Amniotic epithelial cell (primary cell): ENCODE measurements at places on chromosomes 16 and 17.

- DNase-seq = no peak
Measured at GRCh38 chr17:81028506-81028858, 6.5 kb upstream of the BAIAP2 start.

DNA sequence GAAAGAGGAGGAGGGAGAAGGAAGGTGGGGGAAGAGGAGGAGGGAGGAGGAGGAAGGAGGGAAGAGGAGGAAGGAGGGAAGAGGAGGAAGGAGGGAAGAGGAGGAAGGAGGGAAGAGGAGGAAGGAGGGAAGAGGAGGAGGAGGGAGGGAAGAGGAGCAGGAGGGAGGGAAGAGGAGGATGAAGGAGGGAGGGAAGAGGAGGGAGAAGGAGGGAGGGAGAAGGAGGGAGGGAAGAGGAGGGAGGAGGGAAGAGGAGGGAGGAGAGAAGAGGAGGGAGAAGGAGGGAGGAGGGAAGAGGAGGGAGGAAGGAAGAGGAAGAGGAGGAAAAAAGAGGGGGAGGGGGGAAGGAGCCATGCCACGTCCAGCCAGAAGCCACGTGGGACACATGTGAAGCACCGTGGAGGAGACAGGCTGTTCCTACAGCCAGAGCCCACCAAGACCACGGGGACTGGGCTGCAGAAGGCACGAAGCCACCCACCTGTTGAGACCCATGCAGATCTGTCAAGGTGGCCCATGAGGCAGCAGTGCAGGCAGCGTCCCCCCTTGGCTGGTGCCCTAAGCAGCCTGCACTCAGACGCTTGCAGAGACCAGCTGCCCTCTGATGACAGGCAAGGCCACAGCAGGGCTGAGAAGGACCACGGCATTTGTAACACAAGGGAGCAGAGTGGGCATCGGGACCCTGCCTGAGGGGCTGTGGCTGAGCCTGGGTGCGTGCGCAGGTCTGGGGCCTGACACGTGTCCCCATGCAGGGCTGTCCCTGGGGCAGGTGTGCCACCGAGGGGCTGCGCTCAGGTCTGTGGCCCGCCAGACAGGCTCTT is 10.3 kb downstream of the NDUFAF8 start:
- DNase-seq = no peak

- DNase-seq = no peak
Measured at GRCh38 chr17:76404976-76405563, 20.7 kb downstream of the SPHK1 start.

GRCh38 chr16:54503011-54503855 is 216.6 kb upstream of the IRX3 start:
- DNase-seq = no peak

- peak; percentile 57 for DNase-seq
Measured at GRCh38 chr16:57999366-57999970, 1.0 kb downstream of the ZNF319 start.

- DNase-seq = peak; percentile 30
Measured at GRCh38 chr16:48526058-48526957, 83.7 kb downstream of the N4BP1 start.

DNA sequence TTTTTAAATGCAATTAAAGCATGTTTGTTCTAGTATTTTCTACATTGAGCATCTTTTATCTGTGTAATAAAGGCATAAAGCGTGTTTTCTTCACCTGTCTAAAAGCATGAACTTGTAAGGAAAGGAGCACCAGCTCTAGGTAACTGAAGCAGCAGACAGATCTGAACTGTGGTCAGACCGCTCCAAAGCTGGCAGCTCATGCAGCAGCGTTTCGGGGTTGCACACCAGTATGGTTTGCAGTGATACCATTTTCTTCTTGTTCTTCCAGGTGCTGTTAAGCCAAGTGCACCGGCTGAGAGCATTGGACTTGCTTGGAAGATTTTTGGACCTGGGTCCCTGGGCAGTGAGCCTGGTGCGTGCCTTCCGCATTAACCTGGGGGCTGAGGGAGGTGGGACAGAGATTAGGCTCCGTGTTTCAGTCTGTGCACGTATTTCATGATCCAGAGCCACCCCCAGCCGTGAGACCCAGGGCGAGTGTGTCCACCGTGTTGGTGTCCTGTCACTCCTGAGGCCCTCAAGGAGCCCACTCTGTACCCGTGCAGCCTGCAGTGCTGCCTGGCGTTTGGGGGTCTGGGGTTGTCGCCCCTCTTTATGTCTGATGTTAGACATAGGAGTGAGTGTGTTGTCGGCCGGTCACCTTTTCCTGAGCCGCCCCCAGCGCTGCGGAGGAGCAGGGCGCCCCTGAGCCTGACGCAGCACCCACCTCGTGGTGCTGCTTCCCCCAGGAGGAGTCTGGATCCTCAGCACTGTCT is 136.3 kb upstream of the CHMP6 start:
- no peak for DNase-seq

GRCh38 chr16:74709441-74709877 is 8.8 kb upstream of the MLKL start:
- peak; percentile 72 for DNase-seq

GRCh38 chr16:450785-451512 is 25.5 kb downstream of the RAB11FIP3 start:
- peak; percentile 33 for DNase-seq

DNA sequence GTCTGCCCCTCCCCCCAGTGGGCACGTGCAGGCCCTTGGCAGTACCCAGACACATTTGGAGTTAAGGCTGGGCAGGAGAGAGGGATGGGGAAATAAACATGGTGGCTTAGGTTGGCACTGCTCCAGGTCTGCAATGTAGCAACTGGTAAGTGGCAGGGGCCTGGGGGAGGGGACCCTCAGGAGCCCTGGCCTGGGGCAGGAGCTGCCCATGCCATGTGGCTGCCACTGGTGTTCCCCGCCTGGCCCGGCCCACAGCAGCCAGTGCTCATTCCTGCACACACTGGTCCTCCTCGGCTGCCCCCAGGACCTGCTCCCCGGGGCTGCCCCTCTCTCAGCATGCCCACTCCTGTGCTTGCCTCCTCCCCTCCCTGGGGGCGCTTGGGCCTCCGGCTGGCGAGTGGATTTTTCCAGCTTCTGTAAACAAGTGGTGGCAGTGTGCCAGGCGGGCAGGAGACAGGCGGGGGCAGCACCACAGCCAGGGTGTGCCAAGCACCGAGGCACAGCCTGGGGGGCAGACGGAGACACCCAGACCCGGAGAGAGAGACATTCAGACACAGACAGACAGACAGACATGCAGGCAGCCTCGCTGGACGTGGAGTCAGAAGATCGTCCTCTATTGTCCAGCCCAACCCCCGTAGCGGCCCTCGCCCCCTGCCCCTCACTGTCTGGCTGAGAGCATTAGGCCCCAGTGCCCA is 9.4 kb downstream of the THRA start:
- peak; percentile 68 for DNase-seq

GRCh38 chr16:86886651-86887050 is 308.3 kb downstream of the FOXL1 start:
- DNase-seq = peak; percentile 37

DNA sequence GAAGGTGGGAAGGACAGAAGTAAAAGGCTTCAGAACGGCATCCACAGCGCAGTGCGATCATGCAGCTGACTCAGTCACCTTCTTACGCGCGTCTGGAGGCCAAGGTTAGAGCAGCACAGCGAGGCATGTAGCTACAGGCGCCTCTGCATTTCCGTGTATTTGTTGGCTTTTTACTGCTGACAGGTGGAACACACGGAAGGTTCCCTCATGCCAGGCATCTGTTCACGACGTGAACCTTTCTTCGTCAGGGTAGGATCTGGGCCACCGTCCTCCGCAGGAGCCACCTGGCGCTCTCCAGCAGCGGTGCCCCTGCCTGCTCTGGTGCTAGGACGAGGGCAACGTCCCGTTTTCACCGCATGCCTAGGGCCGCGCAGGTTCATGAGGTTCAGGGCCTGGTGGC is 15.3 kb downstream of the TMEM204 start:
- DNase-seq = no peak

DNA sequence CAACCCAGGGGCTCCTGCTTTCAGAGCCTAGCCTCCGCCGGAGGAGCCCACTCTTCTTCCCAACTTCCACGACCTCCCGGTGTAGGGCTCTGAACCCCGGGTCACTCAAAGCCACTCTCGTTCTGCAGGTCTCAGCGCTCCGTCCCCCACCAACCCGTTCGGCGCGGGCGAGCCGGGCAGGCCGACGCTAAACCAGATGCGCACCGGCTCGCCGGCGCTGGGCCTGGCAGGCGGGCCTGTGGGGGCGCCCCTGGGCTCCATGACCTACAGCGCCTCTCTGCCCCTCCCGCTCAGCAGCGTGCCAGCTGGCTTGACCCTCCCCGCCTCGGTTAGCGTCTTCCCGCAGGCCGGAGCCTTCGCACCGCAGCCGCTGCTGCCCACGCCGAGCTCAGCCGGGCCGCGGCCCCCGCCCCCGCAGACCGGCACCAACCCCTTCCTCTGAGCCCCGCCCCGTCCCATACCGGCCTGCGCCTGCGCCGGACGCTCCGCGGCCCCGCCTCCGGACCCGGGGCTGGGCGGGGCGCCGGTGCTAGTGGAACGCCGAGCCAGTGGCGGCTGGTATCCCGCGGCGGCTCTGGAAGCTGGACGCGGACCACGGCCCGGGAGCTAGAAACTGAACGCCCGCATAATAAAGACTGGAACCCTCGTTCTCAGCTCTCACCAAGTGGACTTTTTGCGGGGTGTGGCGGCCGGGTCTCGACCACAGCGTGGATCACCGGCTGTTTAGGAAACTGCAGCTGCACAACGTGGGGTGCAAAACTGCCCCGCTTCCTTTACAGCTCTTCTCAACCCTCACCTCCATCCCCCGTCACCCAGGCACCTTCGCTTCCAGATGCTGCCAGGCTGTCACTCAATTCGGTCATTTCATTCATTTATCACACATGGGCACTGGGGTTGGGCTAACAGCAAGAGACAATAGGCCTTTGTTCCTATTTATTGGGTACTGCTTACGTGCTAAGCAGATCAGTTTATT is 5.0 kb upstream of the SPATA20 start:
- peak; percentile 64 for DNase-seq

- peak; percentile 53 for DNase-seq
Measured at GRCh38 chr16:20868890-20869289, 31.3 kb downstream of the DCUN1D3 start.

DNA sequence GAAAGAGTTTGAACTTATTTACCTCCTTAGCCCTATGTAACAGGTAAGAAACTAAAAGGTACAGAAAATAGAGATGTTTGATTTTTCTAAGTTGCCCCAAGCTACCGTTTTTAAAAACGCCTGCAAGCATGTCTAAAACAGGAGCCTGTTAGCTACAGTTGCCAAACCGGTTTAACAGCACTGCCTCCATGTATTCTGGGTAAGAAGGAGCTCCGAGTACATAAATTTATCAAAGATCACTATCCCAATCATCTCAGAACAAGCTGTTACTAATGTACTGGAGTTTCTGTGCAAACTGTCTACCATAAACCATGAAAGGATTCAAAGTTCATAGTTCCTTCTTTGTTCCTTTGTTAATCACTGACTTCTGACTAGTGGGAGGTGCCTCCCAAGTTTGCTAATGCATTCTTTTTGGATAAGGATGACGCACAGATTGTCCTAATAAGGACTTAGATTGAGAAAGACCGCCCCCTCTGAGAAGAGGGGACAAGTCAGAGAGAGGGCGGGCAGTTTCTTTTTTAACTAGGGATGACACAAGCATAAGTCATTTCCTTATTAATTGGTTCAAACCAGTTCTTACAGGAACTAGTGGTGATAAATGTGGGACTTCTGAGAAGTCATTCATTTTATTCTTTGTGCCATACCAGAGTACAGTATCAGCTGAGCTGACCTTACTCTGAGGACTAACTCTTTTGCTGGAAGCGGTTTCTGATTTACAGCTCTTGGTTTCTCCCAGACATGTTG is 55.3 kb downstream of the TUBD1 start:
- peak; percentile 100 for DNase-seq

- peak; percentile 83 for DNase-seq
Measured at GRCh38 chr16:10770907-10771306, 27.3 kb downstream of the NUBP1 start.

- no peak for DNase-seq
Measured at GRCh38 chr16:19710991-19711545, 7.0 kb downstream of the KNOP1 start.

- DNase-seq = no peak
Measured at GRCh38 chr17:10635290-10635689, 21.8 kb downstream of the MYH3 start.

GRCh38 chr16:80120899-80121521 is 419.8 kb upstream of the DYNLRB2 start:
- no peak for DNase-seq
